ENCODE measurements at places on chromosomes 3 and 15.

- no peak for DNase-seq
Observed at GRCh38 chr3:128591738-128592426, 58.7 kb downstream of the RPN1 start.

- no peak for DNase-seq
Observed at GRCh38 chr3:104392327-104392726, 974.4 kb upstream of the ALCAM start.

GRCh38 chr3:159857840-159858239 lies 130.8 kb upstream of the IL12A start:
- no peak for DNase-seq

DNA sequence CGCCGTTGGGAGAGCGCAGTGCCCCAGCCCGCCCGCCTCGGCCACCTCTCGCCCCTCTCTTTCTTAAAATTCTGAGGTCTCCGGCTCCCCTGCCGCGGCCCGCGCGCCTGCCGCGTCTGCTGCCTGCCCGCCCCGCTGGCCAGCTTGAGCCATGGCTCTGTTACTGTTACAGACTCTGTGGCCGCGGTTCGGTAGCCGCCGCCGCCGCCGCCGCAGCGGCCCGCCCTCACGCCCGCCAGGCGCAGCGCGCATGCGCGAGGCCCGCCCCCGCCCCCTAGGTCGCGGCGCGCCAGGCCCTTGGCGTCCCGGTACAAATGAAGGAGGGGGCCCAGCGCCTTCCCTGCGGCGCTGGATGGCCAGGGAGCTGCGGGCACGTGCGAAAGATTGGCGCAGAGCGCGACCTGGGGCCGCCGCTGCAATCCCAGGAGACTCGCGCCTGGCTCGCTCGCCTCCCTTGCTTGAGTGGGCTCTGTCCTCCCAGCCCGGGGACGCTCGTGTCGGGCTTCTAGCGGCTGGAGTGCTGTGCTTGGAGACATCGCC lies at the start of gene ONECUT1:
ONECUT1 (minus strand) TSS at position 168 of the 540 bp plus-strand sequence. CDS start 452 bp downstream, outside the sequence.
- peak; percentile 47 for DNase-seq

DNA sequence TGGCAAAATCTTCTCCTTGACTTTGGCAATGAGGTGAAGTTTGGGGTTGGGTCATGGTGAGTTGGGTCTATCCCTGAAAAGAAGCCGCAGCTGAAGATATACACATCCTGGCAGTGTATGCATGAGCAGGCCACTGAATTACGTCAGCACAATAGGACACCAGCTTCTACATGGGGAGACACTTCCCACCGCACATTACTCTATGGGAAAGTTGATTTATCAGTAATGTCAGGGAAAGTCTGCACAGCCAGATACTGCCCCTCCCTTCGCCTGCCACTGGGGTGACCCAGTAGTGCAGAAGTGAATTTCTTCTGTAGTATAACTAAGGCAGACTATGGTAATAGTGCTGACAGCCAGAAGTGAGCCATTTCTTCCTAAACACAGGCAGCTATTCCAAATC lies 245.0 kb downstream of the NTRK3 start:
- DNase-seq: no peak

- DNase-seq: no peak
Observed at GRCh38 chr3:88957711-88958439, 149.5 kb upstream of the EPHA3 start.

- no peak for DNase-seq
Observed at GRCh38 chr3:101256511-101256910, 63.9 kb downstream of the IMPG2 start.

DNA sequence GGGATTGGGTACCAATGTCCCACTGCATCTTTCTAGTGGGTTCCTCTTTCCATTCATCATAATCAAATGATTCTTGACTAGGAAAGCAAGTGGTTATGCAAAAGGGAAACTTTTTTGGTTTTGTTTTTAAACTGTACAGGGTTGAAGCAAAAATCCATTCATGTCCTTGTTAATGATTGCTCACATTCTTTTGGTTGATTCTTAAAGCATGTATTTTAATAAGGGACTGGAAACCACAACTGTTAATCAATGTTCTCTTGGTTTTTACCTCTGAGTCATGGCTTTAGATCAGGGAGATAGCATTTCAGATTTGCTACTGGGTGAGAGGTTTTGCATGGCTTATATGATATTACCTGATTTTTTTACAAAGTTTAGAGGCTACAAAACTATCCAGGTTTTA lies 371.7 kb upstream of the RGMA start:
- DNase-seq: no peak

GRCh38 chr3:120615847-120616609 lies 19.9 kb downstream of the NDUFB4 start:
- DNase-seq: no peak

DNA sequence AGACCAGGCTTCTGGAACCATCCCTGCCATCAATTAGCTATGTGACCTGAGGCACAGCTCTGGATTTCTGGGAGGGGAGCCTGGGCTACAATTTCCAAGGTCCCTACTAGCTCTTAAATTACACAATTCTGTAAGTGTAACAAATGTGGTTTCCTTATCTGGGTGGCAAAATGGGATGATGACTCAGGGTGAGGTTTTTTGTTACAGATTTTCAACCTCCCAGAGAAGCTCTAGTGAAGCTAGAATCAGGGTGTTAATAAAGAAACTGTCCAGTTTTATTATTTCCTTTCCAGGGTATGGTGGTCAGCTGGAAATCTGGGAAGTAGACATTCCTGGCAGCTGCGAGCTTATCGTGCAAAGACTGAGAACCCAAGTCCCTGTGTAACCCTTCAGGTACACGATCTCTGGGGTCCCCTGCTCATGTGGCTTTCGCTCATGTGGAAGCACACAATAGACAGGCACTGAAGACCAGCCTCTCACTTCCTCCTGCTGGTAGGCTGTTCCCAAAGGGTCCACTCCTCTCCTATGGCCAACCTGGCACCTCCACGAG lies 7.3 kb downstream of the RAB27A start:
- DNase-seq: no peak

GRCh38 chr15:100104245-100104644 lies 237.5 kb downstream of the ADAMTS17 start:
- no peak for DNase-seq

- no peak for DNase-seq
Observed at GRCh38 chr15:58856086-58856485, 77.4 kb downstream of the SLTM start.

DNA sequence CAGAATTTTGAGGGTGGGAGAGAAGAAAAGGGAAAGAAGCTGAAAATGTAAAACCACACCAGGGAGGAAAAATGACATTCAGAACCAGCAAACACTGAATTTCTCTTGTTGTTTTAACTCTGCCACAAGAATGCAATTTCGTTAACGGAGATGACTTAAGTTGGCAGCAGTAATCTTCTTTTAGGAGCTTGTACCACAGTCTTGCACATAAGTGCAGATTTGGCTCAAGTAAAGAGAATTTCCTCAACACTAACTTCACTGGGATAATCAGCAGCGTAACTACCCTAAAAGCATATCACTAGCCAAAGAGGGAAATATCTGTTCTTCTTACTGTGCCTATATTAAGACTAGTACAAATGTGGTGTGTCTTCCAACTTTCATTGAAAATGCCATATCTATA lies 15.5 kb downstream of the GREM1 start:
- DNase-seq: no peak

DNA sequence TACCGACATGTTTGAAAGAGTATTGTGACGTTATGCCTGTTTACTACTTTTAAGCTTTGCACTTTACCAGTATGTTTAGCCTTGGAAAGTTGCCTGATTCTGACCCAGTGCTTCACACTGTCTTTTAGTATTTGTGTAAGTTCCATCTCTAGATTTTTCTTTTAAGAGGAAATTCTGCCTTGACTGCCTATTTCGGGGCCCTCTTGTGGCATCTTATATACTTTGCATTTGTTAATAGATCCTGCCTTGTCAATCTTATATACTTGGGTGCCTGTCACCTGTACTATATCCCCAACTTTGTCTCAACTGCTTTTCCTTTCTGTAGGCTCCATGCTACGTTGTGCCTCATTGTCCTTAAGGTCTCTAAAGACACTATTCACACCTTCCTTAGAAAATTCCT lies 244.6 kb downstream of the STXBP5L start:
- DNase-seq: no peak

- DNase-seq: no peak
Observed at GRCh38 chr3:58570851-58571250, 6.3 kb downstream of the FAM107A start.

GRCh38 chr3:133750259-133750656 lies 4.1 kb downstream of the TF start:
- DNase-seq: no peak

DNA sequence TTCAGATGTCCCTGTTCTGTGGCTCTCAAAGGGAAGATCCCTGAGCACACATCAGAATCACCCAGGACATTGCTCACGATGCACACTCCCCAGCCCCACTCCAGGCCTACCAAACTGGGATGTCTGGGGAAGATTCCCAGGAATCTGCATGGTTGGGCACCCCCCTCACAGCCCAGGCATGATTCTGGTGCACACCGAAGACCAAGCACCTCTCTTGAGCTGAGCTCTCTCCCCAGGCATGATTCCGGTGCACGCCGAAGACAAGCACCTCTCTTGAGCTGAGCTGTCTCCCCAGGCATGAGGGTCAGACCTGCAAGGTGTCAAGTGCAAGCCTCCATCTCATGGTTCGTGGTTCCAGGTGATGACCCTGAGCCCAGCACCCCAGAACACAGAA lies 112.2 kb upstream of the MEF2A start:
- no peak for DNase-seq

DNA sequence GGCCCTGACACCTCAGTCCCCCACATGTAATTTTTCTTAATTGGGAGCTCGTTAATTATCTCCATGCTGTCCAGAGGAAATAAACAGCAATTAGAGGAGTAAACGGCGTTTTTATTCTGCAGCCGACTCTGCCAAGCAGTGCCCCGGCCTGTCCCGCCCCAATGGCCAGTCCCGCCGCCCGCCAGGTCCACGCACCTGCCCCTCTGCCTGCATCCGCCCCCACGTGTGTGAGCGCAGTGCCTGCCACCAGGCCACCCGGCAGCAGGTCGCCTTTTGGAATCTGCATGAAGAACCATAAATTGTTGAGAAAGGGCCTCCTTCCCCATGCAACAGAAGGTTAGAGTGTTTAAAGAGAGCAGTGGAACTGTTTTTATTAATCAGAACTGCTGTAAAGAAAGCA lies 87.5 kb upstream of the LINGO1 start:
- DNase-seq: no peak
